ENCODE measurements at places on chromosomes 4 and X.
A peak's percentile ranks its signal among the peaks of the same experiment; 100 is the strongest.

DNA sequence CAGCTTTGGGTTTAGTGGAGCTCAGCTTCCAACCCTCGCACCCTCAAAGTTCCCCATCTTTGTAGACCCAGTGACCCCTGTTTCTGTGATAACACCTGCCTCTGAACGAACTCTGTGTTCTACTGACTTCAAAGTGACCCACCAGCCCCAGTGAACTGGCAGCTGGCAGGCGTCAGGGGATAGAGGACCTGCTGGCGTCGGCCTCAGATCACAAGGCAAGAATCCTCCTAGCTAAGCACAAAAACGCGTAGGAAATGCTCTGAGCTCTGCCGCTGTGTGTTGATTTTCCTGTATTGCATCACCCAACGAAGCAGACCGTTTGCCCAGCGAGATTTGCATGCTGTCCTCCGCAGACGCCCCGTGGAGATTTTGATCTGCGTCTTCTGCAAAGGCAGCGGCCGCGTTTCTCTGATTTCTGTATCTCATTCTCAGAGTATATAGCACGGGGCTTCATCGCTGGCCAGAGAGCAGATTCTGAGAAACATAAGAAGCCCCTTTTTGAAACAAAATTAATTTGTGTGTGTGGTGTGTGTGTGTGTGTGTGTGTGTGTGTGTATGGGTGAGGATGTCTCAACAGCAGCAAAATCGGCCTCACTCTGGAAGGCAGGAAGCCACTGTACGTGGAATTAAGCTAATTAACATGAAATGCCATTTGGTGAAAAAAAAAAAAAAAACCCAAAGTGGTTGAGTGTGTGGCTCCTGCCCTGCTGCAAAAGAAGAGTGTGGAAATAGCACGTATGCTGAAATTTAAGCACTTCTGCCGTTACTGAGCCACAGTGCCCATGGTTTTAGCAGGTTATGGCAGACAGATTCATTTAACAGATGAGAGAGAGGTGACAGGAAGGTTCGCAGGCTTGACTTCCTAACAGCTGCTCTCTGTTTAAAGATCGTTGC lies 29.2 kb upstream of the ASMTL start:
- peak; percentile 82 for DNase-seq

GRCh38 chr4:47386146-47386545 lies 77.4 kb downstream of the COMMD8 start:
- no peak for DNase-seq

DNA sequence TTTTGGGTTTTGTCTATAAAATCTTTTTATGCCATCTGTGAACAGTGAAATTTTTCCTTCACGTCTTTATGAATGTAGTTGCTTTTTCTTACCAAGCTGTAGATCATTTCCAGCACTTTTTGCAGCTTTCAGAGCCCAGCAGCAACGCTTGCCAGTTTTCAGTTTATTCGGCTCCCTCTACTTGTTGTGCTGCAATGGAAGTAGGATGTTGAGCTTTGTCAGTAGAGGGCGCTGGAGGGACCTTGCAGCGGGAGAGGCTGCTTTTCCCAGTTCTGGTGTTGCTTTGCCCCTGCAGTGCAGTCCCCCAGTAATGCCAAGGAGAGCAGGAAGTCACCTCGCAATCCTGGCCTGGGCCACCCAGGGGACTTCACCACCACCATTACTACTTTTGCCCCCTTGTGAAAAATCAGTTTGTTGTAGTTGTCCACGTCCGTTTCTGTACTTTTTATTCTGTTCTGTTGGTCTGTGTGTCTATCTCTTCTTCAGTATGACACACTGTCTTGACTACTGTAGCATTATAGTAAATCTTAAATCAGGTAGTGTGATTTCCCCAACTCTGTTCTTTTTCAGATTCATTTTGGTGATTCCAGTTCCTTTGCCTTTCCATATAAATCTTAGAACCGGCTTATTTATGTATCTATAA lies 21.8 kb downstream of the CMC4 start:
- DNase-seq, result peak; percentile 38

GRCh38 chrX:45697591-45697990 lies 496.9 kb upstream of the DIPK2B start:
- DNase-seq, result peak; percentile 37

GRCh38 chr4:17126321-17126966 lies 228.0 kb upstream of the LDB2 start:
- DNase-seq, result no peak

GRCh38 chr4:120749445-120750151 lies 172.9 kb downstream of the PRDM5 start:
- no peak for DNase-seq

DNA sequence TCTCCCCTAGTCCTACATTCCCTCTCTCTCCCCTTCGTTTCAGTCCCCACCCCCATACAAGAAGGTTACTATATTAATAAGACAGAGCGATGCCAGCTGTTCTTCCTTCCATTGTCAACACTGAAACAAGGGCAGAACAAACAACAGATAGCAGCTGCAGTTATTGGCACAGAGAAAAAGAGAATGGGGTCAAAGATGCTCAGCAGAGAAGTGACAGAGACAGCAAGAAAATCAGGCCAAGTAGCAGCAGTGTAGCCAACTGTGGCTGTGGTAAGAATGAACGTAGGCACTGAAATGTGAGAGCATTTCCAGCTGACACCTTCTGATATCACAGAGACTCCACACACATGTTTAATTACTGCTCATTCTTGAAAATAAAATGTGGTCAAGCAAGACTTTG lies 641.8 kb downstream of the FSTL5 start:
- no peak for DNase-seq

- DNase-seq, result no peak
These were observed 443.2 kb upstream of the FGF16 start for GRCh38 chrX:77003956-77004355.

GRCh38 chr4:38565271-38566199 lies 98.5 kb upstream of the KLF3 start:
- peak; percentile 43 for DNase-seq

DNA sequence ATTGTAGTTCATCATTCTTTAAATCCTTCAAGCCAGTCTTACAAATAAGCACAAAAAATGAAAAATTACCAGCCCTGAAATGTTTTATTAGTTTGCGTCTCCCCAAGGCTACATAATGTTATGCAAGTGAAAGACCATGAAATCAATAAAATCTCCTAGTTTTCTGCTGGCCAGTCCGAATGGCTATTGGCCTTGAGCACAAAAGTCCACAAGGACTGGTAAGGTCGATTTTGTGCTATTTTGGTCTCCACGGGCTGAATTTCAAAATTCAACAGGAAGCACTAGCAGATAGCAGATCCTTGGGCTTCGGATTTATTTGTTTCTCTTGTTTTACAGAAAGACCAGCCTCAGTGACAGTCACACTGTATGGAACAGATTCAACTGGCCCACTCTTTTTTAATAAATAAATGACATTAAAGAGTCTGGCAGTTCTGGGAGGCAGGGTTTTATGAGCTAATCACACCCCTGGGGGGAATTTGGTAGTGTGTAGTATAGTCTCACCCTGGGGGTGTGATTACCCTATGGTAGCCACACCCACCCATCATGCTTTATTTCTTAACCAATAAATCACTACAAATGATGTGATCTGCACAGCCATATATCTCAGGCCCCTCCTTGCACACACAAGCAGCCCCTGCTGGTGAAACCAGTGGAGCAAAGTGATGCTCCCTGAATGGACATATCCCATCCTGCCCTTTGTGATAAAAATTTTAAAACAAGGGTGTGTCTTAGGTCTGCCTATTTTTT lies 51.1 kb upstream of the TMEM33 start:
- DNase-seq, result no peak

GRCh38 chr4:73675623-73676022 lies 55.4 kb upstream of the RASSF6 start:
- DNase-seq, result no peak

- DNase-seq, result no peak
These were observed 9.7 kb upstream of the TMEM165 start for GRCh38 chr4:55386073-55386472.

DNA sequence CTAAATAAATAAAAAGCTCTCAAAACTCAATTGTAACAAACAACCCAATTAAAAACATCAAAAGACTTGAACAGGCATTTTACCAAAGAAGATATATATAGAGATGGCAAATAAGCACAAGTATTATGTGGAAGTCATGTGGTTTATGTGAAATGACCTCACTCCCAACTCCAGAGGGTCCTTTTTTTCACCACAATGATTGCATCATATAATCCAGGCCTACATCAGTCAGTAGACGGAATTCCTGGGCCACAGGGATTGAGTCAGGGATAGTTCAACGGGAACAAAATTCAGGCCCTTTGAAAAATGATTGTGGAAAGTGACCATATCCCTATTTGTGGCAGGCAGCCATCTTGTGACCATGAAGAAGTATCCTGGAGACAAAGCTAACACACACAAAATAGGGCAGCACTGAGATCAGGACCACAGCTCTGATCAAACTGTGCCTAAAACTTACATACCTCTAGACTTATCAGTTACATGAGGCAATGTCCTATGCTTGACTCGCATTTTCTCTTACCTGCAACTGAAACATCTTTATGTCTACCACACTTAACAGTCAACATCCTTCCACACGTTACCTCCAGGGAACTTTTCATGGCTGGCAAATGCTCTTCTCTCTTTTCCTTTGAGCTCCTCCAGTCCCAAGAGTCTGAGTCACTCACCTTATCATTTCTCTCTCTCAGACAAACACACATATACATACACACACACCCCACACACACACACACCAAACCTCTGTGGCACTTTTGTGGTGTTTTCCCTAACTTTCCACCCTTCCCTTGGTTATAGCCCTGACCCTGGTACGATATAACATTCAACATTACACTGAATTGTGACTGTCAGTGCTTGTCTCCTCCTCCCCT lies 113.5 kb downstream of the PHF8 start:
- DNase-seq, result no peak

GRCh38 chr4:153246446-153247115 lies 42.3 kb downstream of the TRIM2 start:
- no peak for DNase-seq

GRCh38 chrX:15855568-15856221 lies 1.1 kb upstream of the AP1S2 start:
- no peak for DNase-seq

GRCh38 chrX:100413229-100413628 lies 3.2 kb upstream of the PCDH19 start:
- peak; percentile 49 for DNase-seq

- DNase-seq, result no peak
These were observed at the start of gene ZNF185 for GRCh38 chrX:152897222-152898131. TSS of gene ZNF185 (plus strand) at chrX:152898067. CDS start at chrX:152914490, 16,423 bp downstream.

DNA sequence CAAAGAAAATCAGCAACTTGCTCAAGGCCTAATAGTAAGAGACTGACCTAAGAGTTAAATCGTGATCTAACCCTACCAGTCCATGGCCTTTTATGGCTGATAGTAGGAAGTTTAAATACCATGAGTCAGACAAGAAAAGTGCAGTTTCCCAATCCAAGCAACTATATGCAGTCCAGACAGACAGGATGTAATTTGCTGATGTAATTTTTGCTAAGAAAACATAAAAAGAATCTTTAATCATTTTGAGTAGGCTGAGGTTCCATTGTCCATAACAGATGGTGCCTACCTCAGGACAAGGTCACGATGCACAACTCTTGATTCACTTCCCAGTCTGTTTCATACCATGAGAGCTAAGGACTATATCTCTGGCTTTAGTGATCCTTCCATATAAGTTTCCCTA lies 317.5 kb upstream of the GRIA3 start:
- peak; percentile 60 for DNase-seq

- DNase-seq, result no peak
These were observed 1136.9 kb upstream of the PRKX start for GRCh38 chrX:4850312-4850711.

DNA sequence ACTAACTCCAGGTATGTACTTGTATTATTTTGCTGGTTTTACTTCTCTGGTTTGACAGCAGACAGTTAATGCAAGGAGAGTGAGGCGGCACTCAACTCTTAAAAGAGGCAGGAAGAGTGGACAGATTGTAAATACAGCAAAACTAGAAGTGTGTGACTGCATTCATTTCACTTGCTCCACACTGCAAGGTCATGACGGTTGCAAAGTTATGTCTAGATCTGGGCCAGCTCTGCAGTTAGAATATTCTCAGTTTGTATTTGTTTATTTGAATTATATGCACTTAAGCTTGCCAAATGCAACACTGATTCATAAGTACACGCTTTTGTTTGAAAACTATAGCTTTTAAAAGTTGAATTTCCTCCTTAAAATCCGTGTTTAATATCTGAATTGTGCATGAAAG lies 148.9 kb downstream of the STIM2 start:
- peak; percentile 55 for DNase-seq

DNA sequence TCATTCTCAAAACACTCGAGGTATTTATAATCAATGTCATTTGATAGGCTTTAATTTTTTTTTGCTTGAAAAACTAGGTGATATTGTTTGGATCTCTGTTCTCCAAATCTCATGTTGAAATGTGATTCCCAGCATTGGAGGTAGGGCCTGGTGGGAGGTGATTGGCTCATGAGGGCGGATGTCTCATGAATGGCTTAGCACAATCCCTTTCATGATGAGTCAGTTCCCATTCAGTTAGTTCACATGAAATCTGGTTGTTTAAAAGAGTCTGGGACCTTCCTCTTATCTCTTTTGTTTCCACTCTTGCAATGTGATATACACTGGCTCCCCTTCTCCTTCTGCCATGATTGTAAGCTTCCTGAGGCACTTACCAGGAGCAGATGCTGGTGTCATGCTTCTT lies 638.7 kb downstream of the DMD start:
- DNase-seq, result no peak

DNA sequence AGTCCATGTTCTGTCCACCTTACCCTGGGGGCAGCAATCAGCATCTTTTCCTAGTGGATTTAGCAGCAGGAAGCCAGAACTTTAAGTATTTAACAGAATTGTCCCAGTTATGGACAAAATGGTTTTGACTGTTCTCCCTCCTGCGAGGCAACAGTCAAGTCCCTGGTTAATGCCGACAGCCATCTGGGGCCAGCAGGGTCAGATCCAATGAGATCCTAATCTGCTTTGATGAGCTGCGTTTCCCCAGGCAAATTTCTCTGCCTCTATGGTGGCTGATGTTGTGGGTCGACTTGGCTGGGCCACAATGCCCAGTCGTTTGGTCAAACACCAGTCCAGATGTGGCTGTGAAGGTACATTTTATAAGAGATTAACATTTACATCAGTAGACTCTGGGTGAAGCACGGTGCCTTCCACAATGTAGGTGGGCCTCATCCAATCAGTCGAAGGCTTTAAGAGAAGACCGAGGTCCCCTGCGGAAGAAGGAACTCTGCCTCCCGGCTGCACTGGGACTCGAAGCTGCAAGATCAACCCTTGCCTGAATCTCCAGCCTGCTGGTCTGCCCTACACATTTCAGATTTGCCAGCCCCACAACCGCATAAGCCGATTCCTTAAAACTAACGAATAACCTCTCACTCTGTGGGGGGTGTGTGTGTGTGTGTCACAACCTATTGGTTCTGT lies 89.0 kb upstream of the C4orf50 start:
- no peak for DNase-seq

Measured in fibroblast of the conjunctiva (primary cell).